NCI-H2171 (cell line): ENCODE measurements at places on chromosomes 12 and 14.

DNA sequence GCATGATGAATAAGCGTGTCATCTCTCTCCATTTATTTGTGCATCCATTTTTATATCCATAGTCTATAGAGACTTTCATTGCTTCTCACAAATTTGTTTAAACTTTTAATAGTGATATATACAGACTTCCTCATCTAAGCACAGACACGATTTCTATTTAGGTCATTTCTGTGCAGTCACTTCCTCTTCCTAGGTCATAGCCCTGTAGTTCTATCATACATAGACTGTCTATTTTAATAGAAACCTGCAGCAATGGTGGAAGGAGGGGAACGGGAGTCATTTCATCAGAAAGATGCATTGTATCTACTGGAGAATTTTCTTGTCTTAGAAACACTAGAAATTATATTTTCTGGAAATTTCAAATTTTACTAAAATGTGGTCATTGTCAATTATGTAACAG is 133.4 kb upstream of the FGD4 start:
- DNase-seq = no peak

GRCh38 chr14:62329427-62329826 is 567.2 kb downstream of the SNAPC1 start:
- DNase-seq = no peak

DNA sequence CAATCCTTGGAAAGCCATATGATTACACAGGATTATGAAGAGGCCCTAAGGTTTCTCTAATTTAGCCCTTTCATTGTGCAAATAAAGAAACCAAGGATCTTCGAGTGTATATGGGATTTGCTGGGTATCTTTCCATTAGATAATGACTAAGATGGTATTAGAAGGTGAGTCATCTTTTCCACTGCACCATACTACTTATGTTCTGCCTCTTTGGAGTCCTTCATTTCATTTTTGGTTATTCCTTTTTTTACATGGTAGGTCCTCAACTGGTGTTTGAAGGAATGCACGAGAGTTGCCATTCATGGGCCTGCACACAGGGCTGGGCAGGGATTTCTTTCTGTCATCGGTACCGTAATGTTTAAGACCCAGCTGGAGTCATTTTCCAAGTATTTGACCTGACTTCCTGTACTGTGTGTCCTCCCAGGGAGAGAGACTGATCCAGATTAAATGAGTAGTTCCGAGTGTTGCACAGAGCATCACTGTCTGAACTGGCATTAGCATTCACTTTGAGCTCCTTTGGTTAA is 85.7 kb downstream of the BORCS5 start:
- no peak for DNase-seq

- DNase-seq = no peak
Measured at GRCh38 chr14:61330511-61330910, 9.1 kb downstream of the PRKCH start.

DNA sequence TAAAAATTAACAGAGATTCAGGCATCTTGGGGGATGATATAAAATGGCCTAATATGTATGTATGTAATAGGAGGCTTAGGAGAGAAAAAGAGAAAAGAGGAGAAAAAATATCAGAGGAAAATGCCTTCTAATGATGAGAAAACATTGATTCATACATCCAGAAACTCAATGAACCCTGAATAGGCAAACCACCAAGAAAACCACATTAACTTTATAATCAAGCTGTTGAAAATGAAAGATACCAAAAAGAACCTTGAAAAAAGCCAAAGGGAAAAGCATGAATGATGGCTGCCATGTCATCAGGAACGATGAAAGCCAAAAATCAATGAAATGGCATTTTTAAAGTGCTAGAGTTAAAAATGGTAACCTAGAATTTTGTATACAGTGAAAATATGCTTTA is 180.2 kb downstream of the EPS8 start:
- DNase-seq = no peak

GRCh38 chr14:43754838-43755237 is 752.2 kb downstream of the FSCB start:
- DNase-seq = no peak

GRCh38 chr14:22180045-22180444 is 409.0 kb downstream of the DAD1 start:
- DNase-seq = no peak

DNA sequence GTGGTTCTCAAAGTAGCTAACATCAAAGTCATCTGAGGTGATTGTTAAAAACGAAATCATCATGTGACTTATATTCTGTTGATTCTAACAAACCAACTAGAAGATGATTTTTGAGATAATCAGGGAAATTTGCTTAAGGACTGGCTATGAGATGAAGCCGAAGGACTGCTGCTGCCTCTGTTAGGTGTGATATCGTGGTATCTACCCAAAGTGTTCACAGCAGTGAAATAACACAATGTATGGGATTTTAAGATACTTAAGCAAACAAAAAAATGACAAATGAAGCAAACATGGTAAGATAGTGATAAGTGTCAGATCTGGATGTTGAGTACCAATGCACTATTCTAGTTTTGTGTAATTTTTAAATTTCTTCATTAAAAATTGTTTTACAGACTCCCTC is 59.1 kb downstream of the GXYLT1 start:
- no peak for DNase-seq

DNA sequence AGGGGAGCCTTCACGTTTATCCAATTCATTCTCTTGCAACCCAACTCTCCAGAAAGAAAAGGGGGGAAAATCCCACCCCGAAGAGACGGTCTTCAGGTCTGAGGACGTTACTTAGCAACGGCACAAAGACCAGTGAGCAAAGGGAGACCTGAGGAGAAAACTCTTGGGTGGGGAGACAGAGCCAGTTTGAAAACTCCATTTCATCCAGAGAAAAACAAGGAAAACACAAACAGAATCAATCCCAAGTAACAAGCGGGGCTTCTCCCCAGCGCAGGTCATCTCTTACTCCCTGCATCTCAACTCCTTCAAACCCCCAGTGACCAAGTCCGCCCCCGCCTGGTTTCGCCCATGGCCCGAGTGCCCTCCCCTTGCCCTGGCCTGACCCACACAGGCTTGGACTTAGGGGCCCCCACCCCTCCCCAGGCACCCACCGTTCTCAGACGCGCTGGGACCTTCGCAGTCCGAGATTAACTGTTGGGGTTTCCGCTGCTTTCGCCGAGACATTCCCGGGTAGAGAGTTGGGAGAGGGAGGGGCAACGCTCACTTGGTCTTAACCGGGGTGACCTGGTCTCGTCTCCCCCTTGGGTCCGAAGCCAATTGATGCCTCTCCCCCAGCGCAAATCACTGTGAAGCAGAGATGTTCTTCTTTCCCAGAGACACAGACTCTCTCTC is 10.4 kb upstream of the SALL2 start:
- DNase-seq = no peak

GRCh38 chr12:92656911-92657310 is 45.9 kb upstream of the PLEKHG7 start:
- DNase-seq = no peak

DNA sequence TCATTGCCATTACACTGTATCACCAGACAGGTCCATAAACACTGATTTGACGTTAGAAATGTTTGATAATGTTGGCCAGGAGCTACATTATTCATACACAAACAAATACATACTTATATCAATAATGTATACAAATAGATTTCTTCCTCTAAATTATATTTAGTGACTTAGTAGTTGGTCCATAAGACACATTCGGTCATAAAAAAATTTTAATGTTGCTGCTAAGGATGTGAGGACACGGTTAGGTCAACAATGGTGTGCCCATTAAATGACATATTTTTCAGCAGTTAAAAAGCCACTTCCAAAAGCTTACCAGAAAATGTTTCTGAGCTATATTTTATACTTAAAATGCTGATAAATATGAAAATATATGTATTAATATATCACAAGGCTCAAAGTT is 1148.7 kb upstream of the TMEM132C start:
- no peak for DNase-seq

DNA sequence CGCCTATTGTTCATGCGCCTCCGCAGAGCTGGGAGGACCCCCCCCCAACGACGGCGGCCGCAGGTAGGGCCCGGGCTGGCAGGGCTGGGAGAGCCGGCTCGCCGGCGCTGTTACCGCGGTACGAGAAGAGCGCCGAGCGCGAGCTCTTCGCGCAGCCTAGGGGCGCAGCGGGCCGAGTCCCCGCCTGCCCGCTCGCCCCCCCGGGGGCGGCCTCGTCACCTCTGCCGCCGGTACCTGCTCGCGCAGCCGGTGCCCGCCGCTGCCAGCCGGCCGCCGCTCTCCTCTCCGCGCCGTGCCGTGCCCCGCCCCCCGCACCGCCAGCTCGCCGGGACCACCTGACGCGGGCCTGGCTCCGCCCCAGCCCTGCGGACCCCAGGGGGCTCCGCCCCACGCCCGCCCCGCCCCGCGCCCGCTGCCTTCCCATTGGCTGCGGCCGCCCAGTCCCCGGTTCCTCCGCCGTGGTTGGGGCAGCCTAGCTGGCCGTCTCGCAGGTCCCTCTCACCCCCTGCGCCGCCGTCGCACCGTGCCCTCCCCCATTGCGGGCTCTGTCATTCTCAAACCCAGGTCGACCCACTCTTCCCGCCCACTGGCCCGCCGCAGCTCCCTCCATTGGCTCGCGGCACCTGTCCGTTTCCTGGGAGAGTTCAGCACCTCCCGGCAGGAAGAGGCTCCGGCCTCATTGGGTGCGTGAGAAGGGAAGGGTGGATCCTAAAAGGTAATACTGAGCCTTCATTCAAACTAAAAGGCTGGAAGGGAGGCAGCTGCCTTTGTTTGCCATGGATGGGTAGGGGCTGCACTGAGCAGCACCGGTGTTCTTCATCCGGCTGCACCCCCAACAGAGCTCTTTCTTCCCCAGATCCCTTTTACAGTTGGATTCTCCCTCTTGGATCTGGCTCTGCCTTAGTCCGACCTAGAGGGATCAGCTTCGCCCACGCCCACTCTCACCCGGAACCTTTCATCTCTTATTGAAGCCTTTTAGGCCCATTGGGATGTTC is at the start of gene MAP3K9:
TSS of gene MAP3K9 (minus strand) at position 289 of the 995 bp plus-strand sequence. CDS start 342 bp downstream, outside the sequence.
- peak; percentile 98 for DNase-seq

DNA sequence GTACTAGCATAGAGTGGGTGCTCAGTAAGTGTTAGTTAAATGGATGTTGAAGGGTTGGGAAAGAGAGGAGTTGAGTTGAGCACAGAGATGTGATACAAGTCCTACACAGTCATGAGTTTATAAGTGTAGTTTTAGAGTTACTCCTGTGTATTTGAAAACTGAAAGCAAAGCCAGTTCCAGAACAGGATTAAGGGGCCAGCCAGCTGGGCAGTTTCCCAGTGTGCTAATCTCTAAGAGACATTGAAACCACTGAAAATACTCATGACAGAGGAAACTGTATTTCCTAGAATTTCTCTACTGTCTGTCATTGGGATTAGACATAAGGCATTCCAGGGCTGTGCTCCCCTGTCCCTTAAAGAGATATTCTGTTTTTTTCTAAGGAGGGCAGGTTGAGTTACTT is 101.0 kb downstream of the DERA start:
- DNase-seq = no peak

GRCh38 chr12:69884386-69884785 is 59.4 kb downstream of the MYRFL start:
- no peak for DNase-seq

DNA sequence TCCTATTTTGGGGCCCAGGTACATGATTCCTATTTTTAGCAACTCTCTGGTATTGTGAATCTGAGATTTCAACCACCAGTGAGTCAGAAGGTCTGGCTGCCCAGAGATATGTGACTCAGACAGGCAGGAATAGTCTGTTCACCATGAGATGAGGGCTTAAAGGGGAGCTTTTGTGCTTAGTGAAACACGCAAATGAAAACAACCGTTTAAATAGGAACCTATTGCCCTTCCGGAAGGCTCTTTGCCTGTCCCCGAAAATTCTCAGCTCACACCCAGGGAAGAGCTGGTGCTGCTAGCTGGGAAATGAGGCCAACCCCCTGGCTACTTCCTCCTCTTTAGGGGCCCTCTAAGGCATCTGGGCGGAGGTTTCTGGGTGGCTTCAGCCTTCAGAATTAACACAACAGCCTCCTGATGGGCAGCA is 283.6 kb downstream of the CACNA1C start:
- no peak for DNase-seq

- DNase-seq = peak; percentile 83
Measured at GRCh38 chr12:108618079-108618952, 15.4 kb downstream of the SELPLG start.

GRCh38 chr12:48795550-48796455 is 6.9 kb upstream of the ADCY6 start:
- DNase-seq = peak; percentile 44

DNA sequence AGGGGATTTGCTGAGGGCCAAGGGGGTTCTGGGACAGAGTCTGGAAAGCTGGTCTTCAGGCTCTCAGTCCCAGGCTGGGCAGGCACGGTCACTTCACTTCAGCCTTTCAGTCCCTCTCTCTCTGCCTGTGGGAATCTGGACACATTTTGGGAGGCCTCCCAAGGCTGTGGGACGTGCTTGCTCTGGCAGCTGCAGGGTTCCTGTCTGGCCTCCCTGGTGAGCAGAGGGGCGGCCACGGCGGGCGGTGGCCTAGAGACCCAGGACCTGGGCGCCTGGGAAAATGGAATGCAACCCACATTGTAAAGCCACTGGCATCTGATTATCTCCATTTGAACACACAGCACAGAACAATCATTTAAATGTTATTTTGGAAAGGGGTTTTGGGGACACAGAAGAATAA is 10.1 kb upstream of the ALDH2 start:
- no peak for DNase-seq

DNA sequence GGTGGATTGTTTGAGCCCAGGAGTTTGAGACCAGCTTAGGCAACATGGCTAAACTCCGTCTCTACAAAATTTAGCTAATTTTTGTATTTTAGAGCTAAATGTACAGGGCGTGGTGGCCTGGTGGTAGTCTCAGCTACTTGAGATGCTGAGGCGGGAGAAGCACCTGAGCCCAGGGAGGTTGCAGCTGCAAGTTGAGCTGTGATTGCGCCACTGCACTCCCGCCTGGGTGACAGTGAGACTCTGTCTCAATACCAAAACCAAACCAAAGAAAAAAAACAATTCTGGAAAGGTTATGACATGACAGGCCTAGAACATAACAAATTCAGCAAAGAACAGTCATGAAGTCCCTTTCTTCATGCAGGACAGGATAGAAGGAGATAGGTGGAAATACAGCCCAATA is 25.7 kb downstream of the WDR89 start:
- DNase-seq = no peak

DNA sequence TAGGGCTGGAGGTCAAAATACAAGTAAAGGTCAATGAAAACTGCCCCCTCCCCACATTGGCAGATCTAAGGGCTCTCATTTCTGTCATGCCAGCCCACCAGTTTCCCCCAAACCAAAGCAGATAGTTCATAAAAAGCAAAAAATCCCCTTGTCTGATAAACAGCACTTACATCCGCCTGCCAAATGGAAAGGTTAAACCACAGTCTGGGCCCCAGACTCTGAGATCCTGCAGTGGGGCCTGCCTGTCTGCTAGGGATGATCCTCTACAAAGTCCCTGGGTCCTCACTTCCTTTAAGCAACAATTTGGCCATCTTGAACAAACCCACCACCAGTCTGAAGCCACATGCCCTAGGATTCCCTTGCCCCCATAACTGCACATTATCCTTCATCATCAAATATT is 9.7 kb upstream of the RPS26 start:
- no peak for DNase-seq

- DNase-seq = no peak
Measured at GRCh38 chr12:10305411-10305810, 2.3 kb upstream of the KLRD1 start.
